Fibroblast of lung (primary cell): ENCODE measurements at places on chromosomes 1 and 21. TPM values are rescaled to one million over a fixed set of nuclear protein-coding genes. Genes with fewer than 3 reads are reported as not detected.

DNA sequence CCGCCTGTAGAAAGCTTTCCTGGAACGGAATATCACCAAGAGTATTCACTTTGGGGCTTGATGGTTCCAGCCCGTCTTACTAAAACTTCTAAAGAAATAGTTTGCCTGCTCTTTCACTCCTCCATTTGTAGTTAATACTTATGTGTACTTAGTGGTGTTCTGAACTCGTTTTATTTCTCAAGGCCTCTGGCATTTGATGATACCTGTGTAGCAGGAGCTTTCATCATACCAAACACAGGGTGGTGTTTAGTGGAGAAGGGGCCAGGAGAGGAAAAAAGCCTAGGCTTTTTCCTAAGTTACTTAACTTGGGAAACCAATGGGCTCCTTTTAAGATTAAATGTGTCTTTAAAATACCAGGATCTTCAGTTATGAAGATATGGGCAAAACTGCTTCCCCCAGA is 74.3 kb downstream of the RPS6KA1 start:
- DNase-seq = no peak

Gene GLRX2
- 3.3 and 15.9 TPM in 2 replicates for total RNA-seq

Gene ZBTB18
- 9.0 and 12.6 TPM in 2 replicates for total RNA-seq

DNA sequence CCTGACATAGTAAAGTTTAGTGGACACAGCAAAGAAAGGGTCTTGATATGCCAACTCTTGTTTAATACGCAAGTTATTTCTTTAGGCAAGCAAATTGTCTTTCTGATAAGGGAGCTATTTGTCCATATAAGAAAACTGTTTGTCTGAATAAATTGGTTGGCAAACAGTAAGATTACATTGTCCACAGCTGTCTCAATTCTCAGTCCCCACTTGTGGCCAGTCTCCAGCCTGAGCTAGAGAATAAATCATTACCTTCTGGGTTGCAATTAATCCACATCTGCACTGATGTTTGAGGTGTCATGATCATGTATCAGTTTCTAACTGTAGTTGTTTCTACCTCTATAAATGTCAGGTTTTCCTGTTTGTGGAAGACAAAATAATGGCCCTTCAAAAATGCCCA is 60.0 kb upstream of the TNR start:
- DNase-seq = no peak

GRCh38 chr1:70738624-70739023 is 309.0 kb downstream of the PTGER3 start:
- DNase-seq = no peak

DNA sequence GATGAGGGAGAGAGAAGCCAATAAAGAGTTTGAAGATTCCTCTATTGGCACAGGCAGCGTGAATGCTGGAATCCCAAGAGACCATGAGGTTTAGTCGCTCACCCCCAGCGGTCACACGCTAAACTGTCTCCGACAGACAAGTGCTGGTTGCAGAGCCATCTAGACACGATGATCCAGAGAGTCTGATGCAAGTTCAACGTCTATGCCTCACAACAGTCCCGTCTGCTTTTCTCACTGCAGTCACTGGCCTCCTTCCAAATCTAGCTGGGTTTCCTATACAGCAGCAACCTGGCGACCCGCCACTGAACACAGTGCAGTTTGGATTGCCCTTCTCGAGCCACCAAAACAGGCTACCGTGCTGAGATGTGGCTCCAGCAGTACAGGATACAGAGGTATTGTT is 98.6 kb upstream of the KRTAP19-8 start:
- peak; percentile 86 for DNase-seq

Gene SPSB1
- 20.0 and 20.6 TPM in 2 replicates for total RNA-seq

DNA sequence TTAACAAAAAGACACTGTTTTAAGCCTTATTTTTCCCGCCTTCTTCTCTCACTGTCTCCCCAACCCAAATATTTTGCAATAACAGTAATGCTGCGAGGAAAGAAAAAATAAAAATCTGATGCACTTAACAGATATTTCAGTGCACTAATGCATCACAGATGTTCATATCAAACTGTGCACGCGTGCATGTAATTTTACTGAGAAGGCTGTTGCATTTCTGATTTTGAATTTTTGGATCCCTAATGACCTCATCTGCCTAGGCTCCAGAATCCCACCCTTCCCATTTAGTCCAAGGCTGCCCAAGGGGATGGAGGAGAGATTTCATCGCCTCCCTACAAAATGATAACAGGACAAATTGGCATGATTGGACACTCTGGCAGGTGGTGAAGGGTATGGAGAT is 5.5 kb downstream of the TRABD2B start:
- no peak for DNase-seq

Gene RGS5
- 3.1 and 6.6 TPM in 2 replicates for total RNA-seq

- no peak for DNase-seq
These were observed 254.2 kb downstream of the GPR52 start for GRCh38 chr1:174702011-174702410.

GRCh38 chr1:109466125-109466451 is 258 bp upstream of the SYPL2 start:
- DNase-seq = no peak

DNA sequence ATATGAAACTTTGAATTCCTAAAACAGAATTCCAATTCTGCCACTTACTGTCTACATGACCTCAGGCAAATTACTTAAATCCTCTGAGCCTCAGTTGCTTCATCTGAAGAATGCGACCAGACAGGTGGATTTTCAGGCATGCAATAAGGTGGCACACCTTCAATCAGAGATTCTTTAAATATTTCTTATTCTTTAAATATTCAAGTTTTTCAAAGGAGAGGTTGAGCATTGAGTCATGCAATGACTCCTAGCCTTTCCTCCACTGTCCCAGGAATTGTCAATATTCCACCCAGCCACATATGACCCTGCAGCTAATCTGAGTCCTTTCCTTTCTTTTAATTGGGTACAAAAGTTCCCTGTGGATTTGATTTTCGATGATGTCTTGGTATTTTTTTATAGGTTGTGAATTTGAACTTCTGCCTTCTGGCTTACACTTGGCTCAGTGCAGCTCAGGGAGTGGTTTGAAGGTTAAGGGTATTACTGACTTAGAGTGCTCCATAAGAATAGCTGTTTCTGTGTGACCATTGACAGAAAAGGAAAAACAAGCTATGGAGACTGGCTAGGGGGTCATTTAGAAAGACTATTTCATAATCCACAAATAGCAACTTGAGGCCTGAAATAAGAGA is 52.2 kb upstream of the PRDX6 start:
- peak; percentile 37 for DNase-seq

Gene STIL
- 3.1 and 5.8 TPM in 2 replicates for total RNA-seq
